ENCODE measurements at places on chromosomes 11 and 22. TPM values are rescaled to one million over a fixed set of nuclear protein-coding genes. Genes with fewer than 3 reads are reported as not detected.

Gene PHETA2
- 10.4 TPM for total RNA-seq

DNA sequence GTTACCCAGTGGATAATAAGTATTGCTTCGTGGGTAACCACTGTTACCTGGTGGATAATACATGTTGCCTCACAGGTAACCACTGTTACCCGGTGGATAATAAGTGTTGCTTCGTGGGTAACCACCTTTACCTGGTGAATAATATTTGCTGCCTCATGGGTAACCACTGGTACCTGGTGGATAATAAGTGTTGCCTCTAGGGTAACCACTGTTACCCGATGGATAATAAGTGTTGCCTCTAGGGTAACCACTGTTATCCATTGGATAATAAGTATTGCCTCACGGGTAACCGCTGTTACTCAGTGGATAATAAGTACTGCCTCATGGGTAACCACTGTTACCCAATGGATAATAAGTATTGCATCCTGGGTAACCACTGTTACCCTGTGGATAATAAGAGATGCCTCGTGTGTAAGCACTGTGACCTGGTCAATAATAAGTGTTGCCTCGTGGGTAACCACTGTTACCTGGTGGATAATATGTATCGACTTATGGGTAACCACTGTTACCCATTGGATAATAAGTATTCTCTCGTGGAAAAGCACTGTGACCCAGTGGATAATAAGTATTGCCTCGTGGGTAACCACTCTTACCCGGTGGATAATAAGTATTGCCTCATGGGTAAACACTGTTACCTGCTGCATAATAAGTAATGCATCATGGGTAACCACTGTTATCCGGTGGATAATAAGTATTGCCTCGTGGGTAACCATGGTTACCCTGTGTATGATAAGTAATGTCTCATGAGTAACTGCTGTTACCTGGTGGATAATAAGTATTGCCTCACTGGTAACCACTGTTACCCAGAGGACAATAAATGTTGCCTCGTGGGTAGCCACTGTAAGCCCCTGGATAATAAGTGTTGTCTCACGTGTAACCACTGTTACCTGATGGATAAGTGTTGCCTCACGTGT lies 20.1 kb upstream of the NXPE4 start:
- no peak for DNase-seq

Gene EMID1
- 12.6 TPM for total RNA-seq

DNA sequence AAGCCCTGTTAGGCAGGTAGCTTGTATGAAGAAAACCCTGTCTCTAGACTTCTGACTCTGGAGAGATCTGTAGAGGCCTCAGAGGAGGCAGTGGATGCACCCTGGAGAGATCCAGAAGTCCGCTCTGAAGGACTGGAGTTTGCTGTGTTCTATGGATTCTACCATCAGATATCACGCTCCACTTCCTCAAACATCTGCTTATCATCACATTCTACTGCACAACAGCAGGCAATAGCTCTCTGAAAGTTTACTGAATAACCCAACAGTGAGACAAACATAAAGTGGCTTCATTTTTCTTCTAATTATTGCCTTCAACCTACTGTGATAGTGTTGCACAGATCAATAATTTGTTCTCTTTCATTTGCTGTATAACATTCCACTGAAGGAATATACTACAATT lies 59.0 kb upstream of the OR9Q1 start:
- DNase-seq: no peak

GRCh38 chr11:129943036-129943435 lies 47.7 kb upstream of the NFRKB start:
- DNase-seq: no peak

Gene ANO5
- 7.3 TPM for total RNA-seq

Gene MYO7A
- total RNA-seq: 9.8 TPM

GRCh38 chr11:4465407-4465806 lies 16.3 kb downstream of the OR52K2 start:
- no peak for DNase-seq

DNA sequence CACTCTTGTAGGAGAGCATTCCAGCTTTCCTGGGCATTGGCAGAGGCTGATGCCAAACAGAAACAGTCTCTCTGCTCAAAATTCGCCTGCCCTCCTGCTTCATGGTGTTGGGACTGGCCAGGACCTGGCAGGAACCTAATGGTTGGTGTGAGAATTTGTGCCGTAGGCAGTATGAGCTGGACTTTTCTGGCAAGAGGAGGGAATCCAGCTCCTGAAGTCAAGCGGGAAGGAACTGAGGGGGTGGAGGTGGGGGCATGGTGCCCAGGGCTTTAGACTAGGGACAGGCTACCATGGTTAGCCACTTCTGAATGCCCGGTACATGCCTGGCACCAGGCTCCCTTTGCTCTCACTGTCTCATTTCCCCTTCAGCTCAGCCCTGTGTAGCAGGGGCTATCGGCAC lies 6.9 kb upstream of the TOMM22 start:
- no peak for DNase-seq

- no peak for DNase-seq
Observed at GRCh38 chr11:113378692-113379091, 8.9 kb upstream of the ANKK1 start.
